Brain (organoid and tissue), 16 donors: ENCODE measurements at places on chromosomes 4 and X.
A peak's percentile ranks its signal among the peaks of the same experiment; 100 is the strongest.

DNA sequence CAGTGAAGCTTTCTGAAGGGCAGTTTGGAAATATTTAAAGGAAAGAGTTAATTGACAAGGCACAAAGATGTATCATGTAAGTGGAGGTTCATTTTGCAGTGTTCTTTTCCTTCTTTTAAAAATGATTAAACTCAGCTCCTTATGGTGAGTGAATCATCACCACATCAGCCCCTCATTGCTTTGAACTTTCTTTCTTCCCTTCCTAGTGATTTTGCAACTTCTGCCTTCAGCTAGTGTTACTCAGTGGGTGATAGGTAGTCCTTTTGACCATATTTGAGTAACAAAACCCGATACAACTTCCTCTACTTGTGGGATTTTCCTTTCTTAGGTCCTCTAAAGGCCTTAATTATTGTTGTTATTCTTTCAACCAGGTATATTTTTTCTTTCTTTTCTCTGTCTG lies 8.2 kb downstream of the ZCCHC4 start:
- no peak for DNase-seq

- DNase-seq = peak; percentile 57
Measured at GRCh38 chr4:187109636-187110035, 386.0 kb upstream of the FAT1 start.

DNA sequence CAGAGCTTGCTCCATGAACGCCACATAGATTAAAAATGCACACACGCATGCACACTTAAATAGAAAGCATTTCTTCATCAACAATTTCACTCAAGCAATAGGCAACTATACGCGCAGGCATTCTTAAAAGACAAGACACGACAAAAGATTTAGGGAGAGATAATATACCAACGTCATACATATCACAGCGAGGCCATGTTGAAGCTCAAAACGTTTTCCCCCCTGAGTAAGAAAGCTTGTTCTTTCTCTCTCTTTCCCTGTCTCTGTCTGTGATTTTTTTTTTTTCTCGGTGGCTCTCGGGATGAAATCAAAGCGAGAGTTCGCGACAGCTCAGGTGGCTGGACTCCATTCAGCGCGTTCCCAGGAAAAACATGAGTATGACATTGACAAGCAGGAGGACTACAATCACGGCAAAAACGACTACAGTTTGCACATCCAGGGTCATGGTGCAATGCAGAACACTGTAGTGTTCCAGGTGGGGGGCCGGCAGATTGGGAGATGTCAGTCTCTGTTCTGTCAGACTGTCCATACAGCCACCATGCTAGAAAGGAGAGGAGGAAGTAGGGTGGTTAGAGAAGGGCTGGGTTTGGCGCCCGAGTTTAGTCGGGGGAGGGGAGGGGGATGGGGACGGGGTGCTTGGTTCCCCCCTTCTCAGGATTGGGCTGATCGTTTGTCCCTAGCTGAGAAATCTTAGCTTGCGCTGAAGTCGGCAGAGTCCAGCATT lies 30.7 kb downstream of the ARHGEF9 start:
- DNase-seq = peak; percentile 44

DNA sequence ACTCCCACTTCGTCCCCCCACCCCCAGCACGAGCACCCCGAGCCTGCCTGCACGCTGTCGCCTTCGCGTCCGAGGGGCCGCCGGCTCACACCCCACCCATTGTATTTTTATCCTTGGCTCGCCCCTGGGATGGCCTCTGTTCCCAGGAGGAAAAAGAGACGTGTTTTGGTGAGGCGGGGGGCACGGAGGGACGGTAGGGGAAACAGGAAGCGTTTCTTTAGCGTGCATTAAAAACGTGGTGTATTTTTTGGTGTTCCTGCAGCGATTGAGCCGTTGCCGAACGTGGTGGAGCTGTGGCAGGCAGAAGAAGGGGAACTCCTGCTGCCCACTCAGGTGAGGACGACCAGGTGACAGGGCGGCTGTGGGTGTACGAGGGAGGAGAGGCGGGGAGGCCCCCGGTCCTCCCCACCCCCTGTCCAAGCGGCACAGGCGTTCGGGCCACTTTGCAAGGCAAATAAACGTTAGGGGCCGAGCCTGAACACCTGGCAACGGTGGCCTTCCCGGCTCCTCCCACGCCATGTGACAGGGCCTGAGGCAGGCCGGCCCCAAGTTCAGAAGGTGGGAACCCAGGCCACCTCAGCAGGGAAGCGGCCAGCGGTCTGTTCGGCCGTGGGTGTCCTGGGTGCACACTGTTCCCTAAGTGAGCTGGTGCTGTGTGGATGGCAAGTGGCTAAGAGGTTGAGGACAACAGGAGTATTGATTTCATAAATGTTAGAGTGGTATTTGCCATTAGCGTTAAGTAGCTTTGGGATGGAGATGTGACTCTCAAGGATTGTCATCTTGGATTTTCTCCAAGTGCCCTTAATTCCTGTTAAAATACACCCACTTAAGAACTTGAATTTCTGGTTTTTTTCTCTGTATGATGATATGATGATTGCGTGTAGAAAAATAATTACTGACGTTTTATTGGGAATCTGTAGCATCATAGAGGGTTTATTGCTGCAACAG lies 1.1 kb downstream of the TMEM131L start:
- peak; percentile 47 for DNase-seq

- DNase-seq = no peak
Measured at GRCh38 chrX:84219551-84219950, 31.6 kb upstream of the RPS6KA6 start.

GRCh38 chr4:94536649-94537469 lies 85.1 kb downstream of the PDLIM5 start:
- peak; percentile 18 for DNase-seq

- no peak for DNase-seq
Measured at GRCh38 chr4:86338989-86339388, 20.9 kb downstream of the MAPK10 start.

- no peak for DNase-seq
Measured at GRCh38 chr4:78939667-78940008, 400 bp upstream of the PAQR3 start.

DNA sequence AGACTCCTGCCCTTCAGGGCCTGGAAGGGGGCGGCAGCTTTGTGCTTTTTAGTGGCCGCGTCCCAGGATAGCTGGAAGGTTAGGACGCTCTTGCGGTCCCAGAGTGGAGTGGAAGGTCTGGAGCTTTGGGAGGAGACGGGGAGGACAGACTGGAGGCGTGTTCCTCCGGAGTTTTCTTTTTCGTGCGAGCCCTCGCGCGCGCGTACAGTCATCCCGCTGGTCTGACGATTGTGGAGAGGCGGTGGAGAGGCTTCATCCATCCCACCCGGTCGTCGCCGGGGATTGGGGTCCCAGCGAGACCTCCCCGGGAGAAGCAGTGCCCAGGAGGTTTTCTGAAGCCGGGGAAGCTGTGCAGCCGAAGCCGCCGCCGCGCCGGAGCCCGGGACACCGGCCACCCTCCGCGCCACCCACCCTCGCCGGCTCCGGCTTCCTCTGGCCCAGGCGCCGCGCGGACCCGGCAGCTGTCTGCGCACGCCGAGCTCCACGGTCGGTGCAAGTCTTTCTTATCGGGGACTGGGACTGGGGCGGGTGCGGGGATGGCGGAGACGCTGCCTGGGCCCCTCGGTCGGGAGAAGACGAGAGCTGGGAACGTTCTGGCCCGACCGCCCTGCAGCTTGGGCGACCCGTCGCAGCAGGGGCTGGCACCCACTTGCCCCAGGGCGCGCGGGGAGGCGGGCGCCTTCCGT lies at the start of gene EDNRA:
Gene EDNRA (plus strand): TSS at position 207 of the 686 bp plus-strand sequence. CDS start 4,585 bp downstream, outside the sequence.
- peak; percentile 30 for DNase-seq

- DNase-seq = no peak
Measured at GRCh38 chr4:168771251-168771650, 238.8 kb downstream of the CBR4 start.

DNA sequence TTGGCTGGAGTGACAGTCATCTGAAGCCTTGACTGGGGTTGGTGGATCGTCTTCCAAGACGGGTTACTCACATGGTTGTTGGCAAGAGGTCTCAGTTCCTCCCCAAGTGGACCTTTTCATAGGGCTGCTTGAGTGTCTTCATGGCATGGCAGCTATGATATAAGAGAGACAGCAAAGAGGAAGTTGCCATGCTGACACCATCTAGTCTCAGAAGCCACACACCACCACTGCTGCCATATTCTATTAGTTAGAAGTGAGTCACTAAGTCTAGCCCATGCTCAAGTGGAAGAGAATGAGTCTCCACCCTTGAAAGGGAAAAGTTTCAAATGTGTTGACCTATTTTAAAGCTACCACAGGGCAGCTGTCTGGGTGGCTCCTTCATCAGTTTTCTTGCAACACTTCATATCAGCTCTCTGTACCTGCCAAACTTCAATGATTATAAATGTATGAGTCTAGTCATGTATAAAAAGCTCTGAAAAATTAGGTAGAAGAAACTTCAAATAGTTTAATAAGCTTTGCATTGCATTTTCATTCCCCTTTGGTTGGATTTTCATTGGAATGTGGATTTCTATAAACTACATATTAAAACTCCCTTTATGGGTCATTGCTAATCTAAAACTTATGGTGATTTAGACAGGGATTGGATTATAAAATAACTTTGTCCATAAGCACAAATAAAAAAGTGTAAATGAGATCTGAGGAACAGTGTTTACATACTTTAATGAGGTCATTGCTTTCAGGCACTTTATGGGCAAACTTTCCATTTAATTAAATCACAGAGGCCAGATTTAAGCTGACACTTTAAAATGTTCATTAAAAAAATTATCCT lies 68.0 kb upstream of the ATXN3L start:
- no peak for DNase-seq

DNA sequence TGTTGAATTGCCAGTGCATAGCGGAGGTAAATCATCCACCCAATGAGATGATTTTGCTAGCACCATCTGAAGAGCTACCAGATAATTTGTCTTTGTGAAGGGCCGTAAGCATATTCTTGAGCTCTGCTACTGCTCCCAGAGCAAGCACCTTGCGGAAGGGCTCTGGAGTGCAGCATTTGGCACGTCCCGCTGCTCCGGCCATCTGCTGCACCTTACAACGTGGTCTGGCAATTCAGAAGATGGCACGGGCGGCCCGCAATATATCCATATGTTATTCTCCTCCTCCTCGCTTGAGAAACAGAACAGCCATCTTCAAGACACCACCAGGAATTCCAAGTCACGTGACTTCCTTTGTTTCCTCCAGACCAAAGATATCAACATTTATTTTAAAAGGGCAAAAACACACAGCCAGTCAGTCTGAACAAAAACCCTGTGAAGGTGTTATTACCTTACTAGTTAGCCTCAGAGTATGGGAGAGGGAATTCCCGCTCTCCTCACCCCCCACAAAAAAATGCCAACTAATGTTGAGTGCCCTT lies 1095.7 kb upstream of the TENM3 start:
- DNase-seq = no peak

DNA sequence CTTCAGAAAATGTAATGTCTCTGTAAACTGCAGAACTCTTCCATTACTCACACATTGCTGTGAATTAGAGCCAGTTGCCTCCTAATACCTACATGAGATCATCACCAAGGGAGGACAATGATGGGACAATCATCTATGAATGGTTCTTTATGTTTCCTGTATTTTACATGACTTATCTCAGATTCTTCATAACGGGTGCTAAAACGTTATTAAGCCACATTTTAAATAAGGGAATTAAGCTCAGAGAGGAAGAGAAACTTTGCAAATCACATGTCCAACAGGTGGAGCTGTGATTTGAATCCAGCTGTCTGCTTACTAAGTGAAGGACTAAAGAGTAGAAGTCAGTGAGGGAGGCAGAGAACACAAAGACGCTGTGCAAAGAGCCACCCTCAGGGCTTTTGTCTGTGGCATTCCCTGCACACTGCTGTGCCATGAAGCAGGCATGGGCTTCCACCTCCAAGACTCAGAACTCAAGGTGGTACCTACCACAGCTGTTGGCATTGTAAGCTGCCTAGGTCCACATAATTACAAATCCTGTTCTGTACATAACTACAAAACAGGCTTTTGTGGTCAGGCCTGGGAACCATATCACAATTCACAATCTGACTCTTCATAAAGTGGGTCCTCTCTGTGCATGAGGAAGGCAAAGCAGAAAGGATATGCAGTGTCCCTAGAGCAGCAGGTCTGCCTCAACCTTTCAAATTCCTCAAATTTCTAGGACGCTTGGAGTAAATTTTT lies 12.8 kb downstream of the TBC1D9 start:
- no peak for DNase-seq

- no peak for DNase-seq
Measured at GRCh38 chrX:53223068-53223693, 1.8 kb downstream of the KDM5C start.

GRCh38 chr4:168555437-168555836 lies 58.6 kb downstream of the PALLD start:
- peak; percentile 30 for DNase-seq

GRCh38 chrX:8714164-8714563 lies 17.8 kb downstream of the ANOS1 start:
- no peak for DNase-seq

- peak; percentile 66 for DNase-seq
Measured at GRCh38 chrX:11381464-11381863, 88.3 kb downstream of the AMELX start.

GRCh38 chrX:53312946-53313727 lies 31.8 kb upstream of the IQSEC2 start:
- DNase-seq = peak; percentile 86

GRCh38 chrX:38717871-38718270 lies 83.4 kb upstream of the MID1IP1 start:
- DNase-seq = peak; percentile 8

GRCh38 chrX:101232316-101232715 lies 12.7 kb downstream of the DRP2 start:
- no peak for DNase-seq

DNA sequence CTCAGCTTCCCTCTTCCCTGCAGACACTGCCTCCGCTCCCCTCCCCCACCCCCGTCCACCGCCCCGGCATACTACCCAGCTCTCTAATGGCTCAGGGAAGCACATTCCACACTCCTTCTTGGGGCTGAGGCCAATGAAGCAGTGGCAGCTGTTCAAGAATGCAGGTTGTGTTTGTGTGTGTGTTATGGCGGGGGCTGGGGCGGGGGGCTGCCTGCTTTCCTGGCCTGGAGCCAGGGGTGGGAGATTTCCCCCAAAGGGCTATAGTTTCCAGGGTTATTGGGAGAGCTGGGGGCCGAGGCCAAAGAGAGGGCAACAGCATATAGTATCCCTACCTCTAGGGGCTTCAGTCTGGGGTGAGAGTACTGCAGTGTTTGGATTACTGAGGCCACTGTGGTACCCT lies 149.4 kb downstream of the EFNB1 start:
- DNase-seq = peak; percentile 55

GRCh38 chrX:103883533-103883932 lies 51.5 kb upstream of the RAB9B start:
- DNase-seq = no peak

GRCh38 chrX:56564164-56564885 lies 898 bp downstream of the UBQLN2 start:
- DNase-seq = peak; percentile 71

DNA sequence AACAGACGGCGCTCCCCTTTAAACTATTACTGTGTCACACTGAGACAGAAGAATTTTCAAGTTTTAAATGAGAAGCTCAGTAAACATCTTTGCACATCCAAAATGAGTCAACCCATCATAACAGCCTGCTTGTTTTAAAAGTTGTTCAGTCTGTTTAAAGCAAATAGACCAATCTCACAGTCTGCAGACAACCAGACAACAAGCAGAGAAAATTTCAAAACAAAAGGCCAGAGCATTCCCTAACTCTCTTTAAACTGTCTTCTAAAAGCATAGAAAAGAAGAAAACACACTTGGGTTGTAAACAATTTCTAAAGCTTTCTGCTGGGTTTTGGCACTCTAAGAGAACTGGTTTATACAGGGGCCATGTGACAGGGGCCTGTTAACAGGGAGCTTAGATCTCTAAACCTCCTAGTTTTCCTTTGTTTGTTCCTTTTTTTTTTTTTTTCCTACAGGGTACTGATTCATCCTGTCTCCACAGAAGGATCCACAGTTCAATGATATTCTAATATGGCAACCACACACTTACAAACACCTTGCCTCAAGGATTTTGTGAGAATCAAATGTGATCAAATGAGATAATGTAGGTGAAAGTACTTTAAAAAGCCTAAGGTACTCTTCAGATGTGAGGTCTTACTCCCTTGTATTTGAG lies 100.8 kb upstream of the MAML3 start:
- DNase-seq = peak; percentile 55
